ENCODE measurements at places on chromosomes 2 and 18.
A peak's percentile ranks its signal among the peaks of the same experiment; 100 is the strongest.

- no peak for DNase-seq
Measured at GRCh38 chr18:34928088-34928753, 113.0 kb upstream of the MAPRE2 start.

GRCh38 chr18:32907648-32908423 lies 135.0 kb upstream of the KLHL14 start:
- no peak for DNase-seq

GRCh38 chr2:69902213-69902922 lies 8.6 kb downstream of the SNRNP27 start:
- DNase-seq, result no peak

DNA sequence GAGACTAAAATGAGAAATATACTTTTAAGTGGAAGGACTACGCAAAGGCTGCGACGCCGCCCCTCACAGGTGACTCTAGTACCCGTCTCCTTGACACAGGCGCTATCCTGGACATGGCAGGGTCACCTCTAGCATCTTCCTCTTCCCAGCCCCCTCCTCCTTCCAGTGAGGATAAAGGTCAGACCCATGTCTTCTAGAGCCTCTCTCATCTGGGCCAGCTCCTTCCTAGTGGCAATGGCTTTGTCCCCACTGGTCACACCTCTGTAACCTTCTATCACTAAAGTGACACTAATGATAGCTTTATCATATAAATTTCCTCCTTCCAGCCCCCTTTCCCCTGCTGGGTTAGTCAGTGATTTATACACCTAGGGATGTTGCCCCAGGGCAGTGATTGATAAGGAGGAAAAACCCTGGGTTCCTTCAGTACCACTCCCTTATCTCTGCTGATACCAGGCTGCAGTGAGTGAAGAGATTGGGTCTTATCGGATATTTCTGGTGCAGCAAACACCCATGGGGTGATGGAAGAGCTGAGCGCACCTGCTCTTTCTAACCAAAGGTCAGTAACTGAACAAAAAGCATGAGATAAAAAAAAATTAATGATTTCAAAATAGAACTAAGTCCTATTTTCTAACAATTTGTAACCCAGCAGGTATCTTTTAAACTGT lies 62.0 kb upstream of the FZD5 start:
- DNase-seq, result no peak

DNA sequence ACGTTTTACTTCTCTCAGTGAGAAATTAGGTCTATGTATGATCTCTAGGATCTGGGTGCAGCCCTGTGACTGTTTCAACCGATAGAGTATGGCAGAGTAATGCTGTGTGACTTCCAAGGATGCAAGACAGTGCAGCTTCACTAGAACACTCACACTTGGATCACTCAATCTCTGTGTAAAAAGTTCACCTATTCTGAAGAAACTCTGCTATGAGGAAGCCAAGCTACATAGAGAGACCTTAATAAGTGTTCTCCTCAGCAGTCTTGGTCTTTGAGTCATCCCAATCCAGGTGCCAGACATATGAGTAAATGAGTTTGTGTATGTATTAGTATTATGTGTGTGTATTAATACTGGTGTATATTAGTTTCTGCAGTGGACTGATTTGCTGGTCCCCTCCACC lies 335.0 kb downstream of the NR4A2 start:
- no peak for DNase-seq

DNA sequence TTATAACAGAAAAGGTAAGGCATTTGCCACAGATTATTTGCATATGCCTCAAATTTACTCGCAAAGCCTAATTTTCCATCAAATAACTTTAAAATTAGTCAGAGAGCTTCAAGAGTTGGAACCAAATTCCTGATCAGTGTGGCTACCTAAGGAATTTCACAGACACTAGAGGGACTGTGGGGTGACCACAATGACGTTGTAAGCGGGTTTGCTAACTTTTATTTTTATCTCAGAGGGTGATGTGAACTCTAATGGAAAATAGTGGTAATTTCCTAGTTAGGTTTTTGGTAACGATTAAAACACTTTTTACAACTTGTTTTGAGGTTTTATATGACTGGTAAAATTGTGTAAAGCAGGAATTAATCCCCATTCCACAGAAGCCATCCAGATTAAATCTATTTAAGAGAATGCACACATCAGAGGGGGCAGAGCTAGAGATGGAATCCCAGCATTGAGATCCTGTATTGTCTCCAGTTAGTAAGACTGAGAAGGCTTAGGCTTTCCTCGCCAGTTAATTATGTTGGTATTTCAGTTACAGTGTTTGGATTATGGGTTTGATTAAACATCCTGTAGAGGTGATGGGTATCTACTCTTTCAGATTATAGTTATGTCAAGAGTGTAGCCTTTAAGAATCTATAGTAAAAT lies 129.0 kb downstream of the GPD2 start:
- no peak for DNase-seq

- DNase-seq, result peak; percentile 17
Measured at GRCh38 chr2:18149660-18150246, 271.3 kb downstream of the KCNS3 start.
